ENCODE measurements at places on chromosomes 2 and 18.

DNA sequence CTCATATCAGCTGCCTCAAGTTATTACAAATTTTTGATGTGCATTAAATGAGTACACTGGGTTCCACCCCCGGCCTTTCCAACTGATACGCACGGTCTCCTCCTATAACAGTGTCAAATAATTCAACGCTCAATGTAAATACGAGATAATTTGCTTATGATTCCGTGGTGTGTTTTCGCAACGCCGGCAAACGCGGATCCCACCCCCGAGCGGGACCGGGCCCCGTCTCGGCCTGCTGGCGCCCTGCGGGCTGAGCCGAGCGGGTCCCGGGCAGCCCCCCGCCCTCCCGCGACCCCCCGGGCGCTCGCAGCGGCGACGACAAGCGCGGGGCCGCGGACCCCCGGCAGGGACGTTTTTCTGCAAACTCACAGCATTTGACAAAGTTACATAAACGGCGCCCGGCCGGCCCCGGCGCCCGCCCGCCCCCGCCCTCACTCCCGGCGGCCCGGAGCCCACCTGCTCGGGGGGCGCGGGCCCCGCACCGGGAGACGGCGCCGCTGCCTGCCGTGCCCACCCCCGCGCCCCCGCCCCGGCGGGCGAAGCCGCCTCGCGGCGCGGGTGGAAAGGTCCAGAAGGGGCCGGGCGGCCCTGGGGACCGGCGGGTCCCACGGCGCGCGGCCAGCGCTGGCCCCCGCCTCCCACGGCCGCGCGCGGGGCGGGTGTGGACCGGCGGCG is 762 bp downstream of the HDAC4 start:
- DNase-seq: no peak

DNA sequence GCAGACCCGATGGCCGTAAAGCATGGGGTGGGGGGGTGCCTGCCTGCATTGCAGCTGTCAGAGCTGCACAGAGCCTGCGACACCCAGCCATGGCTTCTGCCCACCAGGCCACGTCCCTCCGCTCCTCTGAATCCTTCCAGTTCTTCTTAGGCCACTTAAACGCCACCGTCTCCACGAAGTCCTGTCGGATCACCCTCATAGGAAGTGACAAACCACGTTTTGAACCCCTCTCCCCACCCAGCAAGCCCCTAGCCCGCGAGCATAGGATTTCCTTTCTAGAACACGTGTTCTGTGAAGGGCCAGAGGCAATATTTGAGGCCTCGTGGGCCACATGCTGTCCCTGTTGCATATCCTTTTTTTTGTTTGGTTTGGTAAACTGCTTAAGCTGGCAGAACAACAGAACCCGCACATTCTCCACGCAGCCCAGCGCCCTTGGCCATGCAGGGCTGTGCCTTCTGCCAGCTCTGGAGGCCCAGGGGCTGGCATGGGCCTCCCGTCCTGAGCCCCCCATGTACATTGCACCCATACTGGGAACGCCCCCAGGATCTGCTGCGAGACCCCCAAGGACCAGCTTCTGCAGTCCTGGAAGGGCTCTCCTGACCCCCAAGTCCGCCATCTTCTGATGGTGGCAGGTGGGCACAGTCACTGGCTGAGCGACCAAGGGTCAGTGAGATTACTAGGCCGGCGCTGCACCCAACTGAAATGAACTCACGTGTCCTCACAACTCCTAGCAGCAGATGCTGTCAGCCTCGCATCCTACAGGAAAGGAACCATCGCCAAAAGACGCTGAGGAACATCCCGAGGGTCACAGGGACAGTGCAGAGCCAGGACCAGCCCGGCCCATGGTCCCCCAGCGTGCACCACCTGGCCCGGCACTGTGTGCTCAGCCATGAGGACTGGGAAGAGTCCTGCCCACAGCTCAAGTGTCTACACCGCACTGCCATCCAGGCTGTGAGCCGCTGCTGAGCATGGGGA is 35.1 kb downstream of the ADI1 start:
- no peak for DNase-seq

GRCh38 chr2:191150230-191150599 is 579 bp downstream of the STAT4 start:
- DNase-seq: peak; percentile 49

GRCh38 chr2:682226-682625 is 5.0 kb upstream of the TMEM18 start:
- DNase-seq: no peak

- no peak for DNase-seq
These were observed 208.1 kb upstream of the RASGRP3 start for GRCh38 chr2:33268246-33268831.

GRCh38 chr18:399631-400135 is 100.8 kb downstream of the COLEC12 start:
- DNase-seq: no peak

All from NCI-H2227 treated with DMSO at 0.1 percent for 48 hours (cell line).